Suppressor macrophage (primary cell): ENCODE measurements at places on chromosomes 2 and 18.

GRCh38 chr2:174059178-174059883, 94.2 kb upstream of the SP3 start:
- DNase-seq, result peak; percentile 88

DNA sequence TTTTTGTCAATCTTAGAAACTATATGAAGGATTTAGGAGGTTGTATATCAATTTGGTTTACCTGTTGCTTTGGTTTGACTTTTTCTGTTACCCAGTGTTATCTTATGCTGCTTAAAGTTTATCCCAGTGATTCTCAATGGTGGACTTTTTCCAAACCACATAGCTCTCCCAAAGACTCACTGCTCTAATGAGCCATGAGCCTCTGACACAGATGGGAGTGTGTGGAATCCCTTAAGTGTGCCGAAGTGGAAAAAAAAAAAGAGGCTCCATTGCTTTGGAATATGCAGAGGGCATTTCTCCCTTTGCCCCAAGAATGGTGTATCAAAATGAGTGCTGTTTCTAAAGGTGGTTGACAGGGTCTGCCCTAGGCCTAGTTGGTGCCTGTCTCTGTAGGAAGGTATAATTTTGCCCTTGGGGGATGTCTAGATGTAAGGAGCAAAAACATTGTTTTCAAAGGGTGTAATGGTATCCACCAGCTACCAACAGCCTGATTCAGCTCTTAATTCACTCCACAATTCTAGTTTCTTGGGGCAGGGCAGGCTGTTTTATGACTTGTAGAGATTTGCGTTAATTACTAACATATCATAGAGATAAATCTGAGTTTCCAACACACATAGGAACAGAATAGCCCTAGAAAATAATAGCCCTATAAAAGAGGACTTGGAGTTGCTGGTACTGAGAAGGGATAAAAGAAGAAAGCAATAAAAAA, 64.3 kb upstream of the CYP26B1 start:
- DNase-seq, result no peak

DNA sequence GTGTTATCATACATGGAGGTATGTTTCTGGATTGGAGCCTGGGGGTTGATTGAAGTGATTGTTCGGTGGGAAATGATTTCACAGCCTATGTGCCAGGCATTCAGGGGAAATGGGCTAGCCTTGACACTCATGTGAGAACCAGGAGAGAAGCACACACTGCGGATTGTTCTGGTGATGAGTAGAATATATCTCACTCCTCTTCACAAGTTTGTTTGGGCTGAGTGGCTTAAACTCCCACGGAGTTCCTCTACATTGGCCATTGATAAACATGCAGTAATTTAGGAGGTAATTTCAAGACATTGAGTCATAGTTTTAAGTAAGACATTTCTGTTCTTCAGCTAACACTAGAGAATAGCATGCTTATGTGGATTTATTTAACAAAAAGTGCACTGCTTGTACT, 498.9 kb upstream of the NETO1 start:
- no peak for DNase-seq

DNA sequence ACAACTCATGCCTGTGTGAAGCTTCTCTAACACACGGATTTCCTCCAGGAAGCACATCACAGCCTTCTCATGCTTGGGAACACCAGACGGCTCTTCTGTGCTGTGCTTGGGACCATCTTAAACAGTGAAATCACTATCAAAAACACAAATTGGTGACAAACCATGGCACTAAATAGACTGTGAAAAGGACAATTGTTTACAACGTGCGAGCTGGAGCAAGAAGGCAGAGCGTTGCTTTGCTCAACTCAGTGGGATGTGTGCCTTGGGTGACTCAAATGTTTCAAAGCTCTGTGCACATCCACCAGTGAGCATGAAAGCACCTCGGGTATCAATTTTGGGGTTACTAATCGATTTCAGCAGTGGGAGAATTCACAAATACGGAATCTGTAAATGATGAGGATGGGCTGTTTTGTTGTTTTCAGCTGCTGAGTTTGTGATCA, 182.4 kb upstream of the ARL4C start:
- no peak for DNase-seq
